ENCODE measurements at places on chromosomes 11 and 22. TPM values are rescaled to one million over a fixed set of nuclear protein-coding genes. Genes with fewer than 3 reads are reported as not detected.

DNA sequence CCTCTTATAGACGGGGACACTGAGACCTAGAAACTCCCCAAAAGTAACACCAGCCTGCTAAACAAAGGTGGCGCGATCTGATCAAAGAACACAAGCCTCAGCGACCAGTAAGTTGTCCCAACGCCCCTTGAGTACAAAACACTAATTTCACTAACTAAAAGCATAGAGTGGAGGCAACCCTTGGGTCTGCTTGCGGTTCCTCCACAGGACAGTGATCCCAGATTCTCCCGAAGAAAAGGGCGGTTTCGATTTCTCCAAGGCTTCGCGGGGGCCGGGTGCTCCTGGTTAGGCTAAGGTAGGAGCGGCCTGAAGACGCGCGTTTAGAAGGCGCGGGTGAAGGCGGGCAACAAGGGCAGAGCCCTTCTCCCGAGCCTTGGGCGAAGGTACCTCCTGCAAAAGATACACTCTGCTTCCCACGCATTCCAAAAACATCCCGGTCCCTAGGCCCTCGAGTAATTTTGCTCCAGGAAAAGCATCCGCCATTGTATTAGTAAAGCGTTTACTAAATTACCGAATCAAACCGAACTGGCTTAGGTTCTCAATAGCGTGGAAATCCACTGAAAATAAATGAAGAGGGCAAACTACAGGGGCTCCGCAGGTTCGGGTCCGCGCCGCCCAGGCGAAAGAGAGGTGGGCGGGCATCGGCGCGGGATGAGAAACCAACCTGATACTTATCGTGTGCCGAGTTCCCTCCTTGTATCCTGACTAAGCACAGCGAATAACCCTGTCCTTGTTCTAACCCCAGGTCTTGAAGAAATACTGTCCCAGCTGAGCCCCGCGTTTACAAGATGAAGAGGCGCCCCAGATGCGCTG, 2.0 kb downstream of the WT1 start:
- no peak for DNase-seq

DNA sequence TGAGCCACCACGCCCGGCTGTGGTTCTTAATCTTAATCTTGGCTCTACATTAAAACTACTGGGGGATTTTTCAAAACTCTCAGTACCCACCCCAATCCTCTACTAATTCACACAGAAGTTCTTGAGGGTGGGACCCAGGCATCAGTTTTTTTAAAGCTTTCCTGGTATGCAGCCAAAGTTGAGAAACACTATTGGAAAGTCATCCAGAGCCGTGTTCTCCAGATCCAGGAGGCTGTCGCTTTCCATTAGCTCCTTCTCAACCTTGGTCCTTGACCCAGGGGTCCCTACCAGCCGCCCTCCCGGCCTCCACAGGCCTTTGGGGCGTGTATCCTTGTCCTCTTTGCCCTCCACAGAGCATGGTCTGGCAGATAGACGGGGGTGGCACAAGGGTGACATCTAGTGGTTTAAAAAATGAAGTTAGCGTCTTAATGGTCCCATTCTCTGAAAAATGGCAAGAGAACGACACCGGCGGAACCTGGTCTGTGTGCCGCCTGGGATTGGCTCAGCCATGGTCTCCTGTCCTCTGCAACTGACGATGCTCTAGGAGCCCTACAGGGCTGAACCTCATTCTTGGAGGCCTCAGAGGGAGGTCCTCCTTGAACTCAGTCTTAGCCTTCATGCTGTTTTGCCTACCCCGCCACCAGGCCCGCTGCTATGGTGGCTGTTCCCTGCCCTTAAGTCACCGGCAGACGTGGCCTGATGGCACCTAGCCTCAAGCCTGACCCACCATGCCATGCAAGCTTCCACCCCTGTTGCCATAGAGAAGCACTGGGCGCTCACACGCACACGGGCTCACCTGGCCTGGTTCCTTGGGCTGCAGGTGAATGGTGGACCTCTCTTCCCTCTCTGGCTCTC, 152.0 kb upstream of the SYN3 start:
- DNase-seq = peak; percentile 37

SLC17A6 gene
- not detected for total RNA-seq

DNA sequence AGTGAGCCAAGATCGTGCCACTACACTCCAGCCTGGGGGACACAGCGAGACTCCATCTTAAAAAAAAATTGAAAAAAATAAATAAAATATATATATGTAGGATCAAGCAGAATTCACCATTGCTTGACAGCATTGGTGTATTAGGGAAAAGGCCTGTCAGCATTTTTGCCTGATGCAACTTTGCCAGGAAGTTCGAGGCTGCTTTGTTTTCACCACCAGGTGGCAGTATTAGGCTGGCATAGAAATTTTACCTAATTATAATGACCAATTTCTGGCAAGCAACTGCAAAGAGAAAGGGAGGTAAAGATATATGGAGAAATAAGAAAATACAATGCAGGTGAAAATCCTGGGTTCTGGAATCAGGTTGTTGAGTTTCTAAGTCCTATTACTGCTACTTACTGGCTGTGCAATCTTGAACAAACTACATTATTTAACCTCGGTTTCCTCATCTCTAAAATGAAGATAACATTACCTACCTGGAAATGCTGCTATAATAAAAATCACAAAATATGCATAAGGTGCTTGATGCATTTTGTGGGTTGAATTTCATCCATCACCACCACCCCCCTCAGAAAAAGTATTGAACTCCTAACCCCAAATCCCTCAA, 24.7 kb downstream of the LAYN start:
- DNase-seq = peak; percentile 86

DNA sequence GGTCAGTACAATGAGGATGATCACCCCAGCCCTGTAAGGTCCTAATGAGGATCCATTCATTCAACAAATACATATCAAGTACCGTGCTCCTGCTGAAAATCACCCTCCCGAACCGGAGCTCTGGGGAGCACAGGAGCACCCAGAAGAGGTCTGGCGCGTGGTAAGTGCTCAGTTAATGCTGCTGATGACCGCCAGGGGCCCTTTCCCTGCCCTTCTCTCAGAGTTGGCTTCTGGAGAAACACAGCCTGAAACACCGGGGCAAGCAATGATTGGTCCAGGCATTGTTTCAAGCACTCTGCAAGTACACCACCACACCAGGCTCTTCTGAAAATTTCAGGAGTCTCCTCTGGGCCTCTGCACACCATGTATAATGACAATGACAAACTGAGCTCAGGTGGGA, 3.8 kb upstream of the CCDC86 start:
- DNase-seq = peak; percentile 25

DNA sequence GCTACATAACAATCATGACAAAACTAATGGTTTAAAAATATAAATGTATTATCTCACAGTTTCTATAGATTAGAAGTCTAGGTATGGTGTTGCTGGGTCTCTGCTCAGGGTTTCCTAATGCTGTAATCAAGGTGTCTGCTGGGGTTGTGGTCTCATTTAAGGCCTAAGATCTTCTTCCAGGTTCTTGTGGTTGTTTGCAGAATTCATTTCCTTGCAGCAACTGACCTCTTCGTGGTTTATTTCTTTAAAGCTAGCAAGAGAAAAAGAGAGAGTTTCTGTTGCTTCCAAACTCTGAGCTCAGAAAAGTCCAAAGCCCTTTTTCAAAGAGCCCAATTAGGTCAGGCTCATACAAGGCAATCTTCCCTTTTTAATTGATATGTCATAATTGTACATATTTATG, 452.7 kb upstream of the CCDC179 start:
- DNase-seq = no peak

DNA sequence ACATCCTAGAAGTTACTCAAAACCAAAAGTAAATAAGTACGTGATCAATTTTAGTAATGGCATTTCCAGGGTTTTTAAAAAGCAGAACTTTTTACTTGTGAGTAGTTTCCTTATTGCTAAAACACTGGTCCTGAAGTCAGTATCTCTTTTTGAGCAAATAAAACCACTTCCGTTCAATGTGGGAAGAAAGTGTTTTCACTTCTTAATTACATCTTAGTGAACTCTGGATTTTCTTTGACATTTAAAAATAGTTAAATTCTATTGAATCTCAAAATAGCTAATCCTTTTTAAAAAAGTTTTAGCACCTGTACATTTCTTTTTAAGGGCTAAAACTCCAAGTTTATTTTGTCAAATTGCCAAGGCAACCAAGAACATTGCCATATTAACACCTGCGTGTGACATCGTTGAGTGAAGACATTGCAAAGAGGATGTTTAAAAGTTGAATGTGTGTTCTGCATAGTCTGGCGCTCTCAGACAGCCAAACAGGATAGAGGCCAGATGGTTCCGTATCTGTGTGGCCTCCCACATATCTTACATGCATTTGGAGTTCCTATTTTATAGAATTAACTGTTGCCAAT, 17.2 kb upstream of the OR5B21 start:
- DNase-seq = no peak

SLC35F2 gene
- total RNA-seq = 74.8 TPM

DNA sequence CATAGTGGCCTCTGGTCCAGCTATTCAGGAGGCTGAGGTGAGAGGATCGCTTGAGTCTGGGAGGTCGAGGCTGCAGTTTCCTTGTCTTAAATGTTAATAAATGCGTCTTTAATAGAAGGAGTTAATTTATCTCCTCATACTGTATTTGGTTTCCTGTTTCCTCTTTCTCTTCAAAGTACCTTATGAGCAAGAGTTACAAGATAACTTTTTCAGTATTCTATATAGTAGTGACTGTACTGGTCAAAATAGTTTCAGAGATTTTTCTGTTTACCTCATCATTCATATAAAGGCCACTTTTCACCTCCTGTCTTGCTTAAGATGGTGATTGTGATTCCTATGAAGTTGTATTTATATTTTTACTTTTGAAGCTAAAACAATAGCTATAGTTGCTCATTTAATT, 50.9 kb downstream of the MCAM start:
- no peak for DNase-seq

MAP6 gene
- total RNA-seq = not detected

LSP1 gene
- 0.05 TPM for total RNA-seq

DNA sequence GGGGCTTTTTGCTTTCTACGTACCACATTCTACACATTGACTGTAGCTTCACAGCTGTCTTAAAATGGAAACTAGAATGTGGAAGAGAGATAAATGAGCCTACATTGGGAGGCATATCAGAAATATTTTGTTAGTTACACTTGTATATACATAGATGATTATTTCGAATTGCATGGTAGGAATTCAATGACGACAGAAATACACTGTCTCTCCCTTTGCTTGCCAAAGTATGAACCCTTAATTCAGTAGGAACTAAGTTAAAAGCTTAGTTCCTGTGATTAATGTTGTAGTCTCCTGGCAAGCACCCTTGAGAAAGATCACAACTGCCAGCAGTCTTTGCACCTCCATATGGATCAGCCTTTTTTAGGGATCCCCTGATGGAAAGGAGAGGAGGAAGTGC, 10.1 kb downstream of the C11orf87 start:
- no peak for DNase-seq

GRCh38 chr22:27347951-27348350, 453.6 kb downstream of the MN1 start:
- no peak for DNase-seq

NCAM1 gene
- total RNA-seq = not detected

CBLIF gene
- total RNA-seq = not detected

CYP2D6 gene
- total RNA-seq = 2.6 TPM

DNA sequence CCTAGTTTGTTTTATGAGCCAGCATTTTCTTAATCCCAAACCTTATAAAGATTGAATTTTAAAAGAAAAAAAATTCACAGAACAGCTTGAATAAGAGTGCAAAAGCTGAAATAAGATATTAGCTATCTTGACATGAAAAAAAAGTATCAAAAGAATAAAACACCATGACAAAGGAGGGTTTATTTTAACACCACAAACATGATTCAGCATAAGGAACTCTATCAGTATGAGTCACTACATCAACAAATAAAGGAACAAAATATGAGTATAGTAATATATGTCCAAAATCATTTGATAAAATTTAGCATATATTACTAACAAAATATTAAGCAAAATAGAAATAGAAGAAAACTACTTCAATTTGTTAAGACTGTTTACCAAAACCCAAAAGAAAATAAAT, 9.6 kb upstream of the LMO1 start:
- DNase-seq = no peak

DNA sequence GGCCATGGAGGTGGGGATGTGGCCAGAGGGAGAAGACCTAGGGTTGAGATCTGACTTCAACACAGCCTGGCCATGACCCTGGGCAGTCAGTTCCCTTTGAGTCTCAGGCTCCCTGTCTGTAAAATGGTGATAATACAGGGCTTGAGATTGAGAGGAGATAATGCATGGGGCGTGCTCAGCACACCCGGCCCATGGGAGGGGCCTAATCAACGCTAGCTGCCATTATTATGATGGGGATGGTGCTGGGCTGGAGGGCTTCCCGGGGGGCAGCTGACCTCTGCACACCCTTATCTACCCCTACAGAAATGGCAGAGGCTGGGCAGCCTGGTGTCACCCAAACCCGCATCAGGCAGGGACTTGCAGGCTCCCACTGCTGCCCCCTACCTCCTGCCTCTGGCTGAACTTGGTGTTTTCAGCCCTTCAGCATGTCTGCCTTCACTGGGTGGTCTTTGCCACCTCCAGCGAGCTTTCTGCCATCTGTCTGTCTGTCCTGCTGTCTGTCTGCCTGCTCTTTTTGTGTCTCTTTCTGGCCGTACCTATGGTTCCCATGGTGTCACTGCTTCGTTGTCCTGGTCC, 84.5 kb downstream of the CACNA1I start:
- DNase-seq = no peak

FGF3 gene
- not detected for total RNA-seq

GPHA2 gene
- total RNA-seq = not detected

- peak; percentile 55 for DNase-seq
These were observed 663.7 kb upstream of the B3GAT1 start for GRCh38 chr11:135075740-135076139.

- DNase-seq = no peak
These were observed 9.0 kb upstream of the VPREB1 start for GRCh38 chr22:22235558-22235957.

MRGPRX4 gene
- not detected for total RNA-seq

INS gene
- total RNA-seq = not detected

CPT1A gene
- total RNA-seq = 25.4 TPM

- no peak for DNase-seq
These were observed at the start of gene MPPED2 for GRCh38 chr11:30586251-30587144. Gene MPPED2 (minus strand): TSS chr11:30586353. CDS start chr11:30580373, 5,980 bp downstream.

GRCh38 chr22:39527481-39527961, 5.0 kb downstream of the RPS19BP1 start:
- peak; percentile 49 for DNase-seq

DNA sequence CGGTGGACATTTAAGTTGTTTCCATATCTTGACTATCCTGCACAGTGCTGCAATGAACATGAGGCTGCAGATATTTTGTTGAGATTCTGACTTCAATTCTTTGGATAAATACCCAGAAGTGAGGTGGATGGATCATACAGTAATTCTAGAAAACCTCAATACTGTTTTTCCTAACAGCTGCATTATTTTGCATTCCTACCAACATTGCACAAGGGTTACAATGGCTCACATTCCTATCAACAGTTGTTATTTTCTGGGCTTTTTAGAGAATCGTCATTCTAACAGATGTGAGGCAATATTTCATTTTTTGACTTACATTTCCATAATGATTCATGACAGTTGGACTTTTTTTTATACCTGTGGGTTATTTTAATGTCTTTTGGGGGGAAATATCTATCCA, 716.9 kb upstream of the ANO3 start:
- DNase-seq = no peak

All from HT-29 (cell line).